ENCODE measurements at places on chromosomes 6 and 20. TPM values are rescaled to one million over a fixed set of nuclear protein-coding genes. Genes with fewer than 3 reads are reported as not detected.

COL19A1 gene
- total RNA-seq: not detected

GRCh38 chr6:128655978-128656498, 135.6 kb upstream of the PTPRK start:
- H3K27ac ChIP-seq: peak overlapping the region; percentile 41
- H3K36me3 ChIP-seq: no peaks in the 10 kb centered on the region
- peaks cover 22% of the 10 kb centered on the region for H3K4me1 ChIP-seq
- peak; percentile 60 for DNase-seq
- peak overlapping the region; percentile 0 for H3K4me3 ChIP-seq
- H3K27me3 ChIP-seq: no peaks in the 10 kb centered on the region

- no peaks in the 10 kb centered on the region for H3K4me1 ChIP-seq
- H3K36me3 ChIP-seq: no peaks in the 10 kb centered on the region
- H3K27ac ChIP-seq: no peak overlapping the region
Observed at GRCh38 chr20:52943185-52943841, 28.8 kb upstream of the TSHZ2 start.

DNA sequence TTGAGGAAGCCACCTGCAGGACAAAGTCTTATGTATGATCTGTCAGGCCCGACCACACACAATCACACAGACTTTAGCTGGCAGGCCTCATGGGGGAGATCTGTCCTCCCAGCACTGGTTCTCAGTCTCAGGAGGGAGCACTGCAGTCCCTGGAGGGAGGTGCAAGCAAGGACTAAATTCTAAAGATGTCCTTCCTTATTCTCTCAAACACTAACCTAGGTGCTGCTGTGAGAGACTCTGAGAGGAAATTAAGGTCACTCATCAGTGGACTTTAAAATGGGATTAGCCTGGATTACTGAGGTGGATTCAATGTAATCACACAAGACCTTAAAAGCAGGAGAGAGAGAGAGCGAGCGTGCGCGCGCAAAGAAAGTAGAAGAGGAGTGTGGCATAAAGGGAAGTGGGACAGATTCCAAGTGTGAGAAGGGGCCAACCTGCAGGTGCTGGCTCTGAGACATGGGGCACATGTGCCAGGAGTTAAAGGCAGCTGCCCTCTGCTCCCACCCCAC, 14.3 kb downstream of the GLO1 start:
- H3K36me3 ChIP-seq: peaks cover 22% of the 10 kb centered on the region
- DNase-seq: no peak

DNA sequence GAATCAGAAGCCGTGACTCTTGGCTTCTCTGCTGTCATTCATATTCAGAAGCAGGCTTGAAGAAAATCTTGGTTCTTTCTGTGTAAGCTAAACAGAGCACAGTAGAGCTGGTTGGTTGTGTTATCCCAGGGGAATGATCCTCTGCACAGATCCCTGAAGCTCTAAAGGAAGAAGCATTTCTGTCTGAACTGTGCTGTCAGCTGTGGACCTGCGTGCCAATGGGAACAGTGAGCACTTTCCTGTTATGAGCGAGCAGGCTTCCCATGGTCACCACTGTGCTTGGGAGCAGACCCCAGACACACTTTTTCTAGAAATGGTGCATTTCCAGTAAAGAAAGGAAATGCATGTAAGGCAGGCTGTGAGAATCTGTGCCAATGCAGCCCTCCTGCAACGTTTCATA, 490.2 kb downstream of the EPM2A start:
- DNase-seq: no peak
- no peak overlapping the region for H3K27ac ChIP-seq
- no peaks in the 10 kb centered on the region for H3K36me3 ChIP-seq
- no peaks in the 10 kb centered on the region for H3K27me3 ChIP-seq

BMP7 gene
- total RNA-seq: 0.07 TPM

PHACTR1 gene
- total RNA-seq: 0.26 TPM

DNA sequence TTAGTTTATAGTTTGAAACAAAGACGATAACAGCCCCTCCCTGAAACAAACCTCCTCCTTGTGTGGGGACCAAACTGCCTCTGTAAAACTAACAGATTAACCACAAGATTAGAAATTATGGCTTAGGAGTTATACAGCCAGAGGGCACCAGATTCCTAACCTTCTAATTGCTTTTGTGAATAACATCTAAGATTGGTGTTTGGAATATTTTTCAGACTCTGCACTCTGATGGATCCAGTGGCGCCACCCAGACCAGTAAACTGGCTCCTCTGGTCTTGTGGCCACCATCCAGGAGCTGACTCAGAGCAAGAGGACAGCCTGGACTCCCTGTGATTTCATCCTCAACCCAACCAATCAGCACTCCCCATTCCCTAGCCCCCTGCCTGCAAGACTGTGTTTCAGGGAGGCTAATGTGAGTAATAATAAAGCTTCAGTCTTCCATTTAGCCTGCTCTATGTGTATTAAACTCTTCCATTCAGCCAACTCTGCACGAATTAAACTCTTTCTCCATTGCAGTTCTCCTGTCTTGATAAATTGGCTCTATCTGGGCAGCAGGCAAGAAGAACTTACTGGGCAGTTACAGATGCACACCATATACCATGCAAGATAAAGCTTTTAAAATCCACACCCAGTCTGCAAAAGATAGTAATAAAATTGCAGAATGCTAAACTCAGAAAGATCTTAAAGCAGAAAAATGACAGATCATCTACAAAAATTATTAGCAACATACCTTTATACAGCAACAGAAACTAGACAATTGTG, 58.5 kb upstream of the SLC22A16 start:
- H3K27me3 ChIP-seq: peaks cover 8% of the 10 kb centered on the region
- no peak for DNase-seq
- H3K27ac ChIP-seq: no peak overlapping the region
- no peak overlapping the region for H3K4me3 ChIP-seq
- peaks cover 31% of the 10 kb centered on the region for H3K4me1 ChIP-seq

DNA sequence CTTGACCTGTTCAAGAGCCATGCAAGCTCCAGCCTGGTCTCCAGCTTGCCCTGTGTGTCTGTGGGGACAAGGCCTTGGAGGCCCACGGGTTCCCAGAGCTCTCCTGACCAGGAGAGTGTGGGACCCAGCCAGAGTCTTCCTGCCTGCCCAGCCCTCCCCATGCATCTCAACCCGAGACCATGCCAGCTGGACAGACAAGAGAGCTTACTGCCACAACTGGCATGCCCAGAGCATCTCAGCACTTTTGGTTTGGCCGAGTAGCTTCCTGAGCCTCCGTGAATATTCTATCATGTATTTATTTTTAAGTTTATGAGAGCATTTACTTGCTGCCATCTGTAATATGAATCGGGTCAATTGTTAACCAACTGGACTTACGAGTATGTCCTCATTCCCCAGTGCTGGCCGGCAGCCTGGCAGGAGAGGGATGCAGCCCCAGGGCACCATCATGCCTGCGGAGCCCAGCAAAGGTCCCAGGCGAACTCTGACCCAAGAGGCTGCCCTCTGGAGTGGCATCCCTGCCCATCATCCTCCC, 14.9 kb downstream of the IP6K3 start:
- H3K27me3 ChIP-seq: no peaks in the 10 kb centered on the region
- H3K4me3 ChIP-seq: no peak overlapping the region
- H3K4me1 ChIP-seq: no peaks in the 10 kb centered on the region
- DNase-seq: no peak
- H3K27ac ChIP-seq: no peak overlapping the region

IRAK1BP1 gene
- total RNA-seq: 3.6 TPM

DNA sequence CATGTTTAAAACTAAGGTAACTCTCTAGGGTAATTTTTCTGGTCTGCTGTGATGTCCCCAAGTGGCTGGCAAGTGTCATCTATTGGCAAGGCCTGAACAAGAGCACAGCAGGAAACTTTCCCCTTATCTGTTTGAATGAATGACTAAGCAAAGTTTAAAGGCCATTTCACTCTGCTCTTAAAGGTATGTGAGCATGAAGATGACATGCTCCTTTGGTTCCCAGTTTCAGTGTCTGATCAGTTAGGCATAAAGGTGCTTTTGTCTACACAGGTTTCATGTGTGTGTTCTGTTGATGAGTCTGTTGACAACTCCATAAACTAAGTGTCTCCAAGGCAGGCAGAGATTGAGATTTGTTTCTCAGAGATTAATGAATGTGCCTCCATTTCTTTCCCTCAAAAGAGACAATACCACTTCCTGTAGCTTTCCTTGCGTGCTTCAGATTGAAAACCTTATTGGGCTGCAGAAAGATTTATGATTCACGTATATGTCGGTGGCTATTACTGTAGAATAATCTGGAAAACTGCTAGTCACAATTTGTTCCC, 83.9 kb downstream of the MAP3K7 start:
- peaks cover 8% of the 10 kb centered on the region for H3K27me3 ChIP-seq
- H3K4me1 ChIP-seq: peaks cover 10% of the 10 kb centered on the region
- peak overlapping the region; percentile 67 for H3K27ac ChIP-seq
- H3K36me3 ChIP-seq: no peaks in the 10 kb centered on the region

RAET1G gene
- total RNA-seq: not detected

DNA sequence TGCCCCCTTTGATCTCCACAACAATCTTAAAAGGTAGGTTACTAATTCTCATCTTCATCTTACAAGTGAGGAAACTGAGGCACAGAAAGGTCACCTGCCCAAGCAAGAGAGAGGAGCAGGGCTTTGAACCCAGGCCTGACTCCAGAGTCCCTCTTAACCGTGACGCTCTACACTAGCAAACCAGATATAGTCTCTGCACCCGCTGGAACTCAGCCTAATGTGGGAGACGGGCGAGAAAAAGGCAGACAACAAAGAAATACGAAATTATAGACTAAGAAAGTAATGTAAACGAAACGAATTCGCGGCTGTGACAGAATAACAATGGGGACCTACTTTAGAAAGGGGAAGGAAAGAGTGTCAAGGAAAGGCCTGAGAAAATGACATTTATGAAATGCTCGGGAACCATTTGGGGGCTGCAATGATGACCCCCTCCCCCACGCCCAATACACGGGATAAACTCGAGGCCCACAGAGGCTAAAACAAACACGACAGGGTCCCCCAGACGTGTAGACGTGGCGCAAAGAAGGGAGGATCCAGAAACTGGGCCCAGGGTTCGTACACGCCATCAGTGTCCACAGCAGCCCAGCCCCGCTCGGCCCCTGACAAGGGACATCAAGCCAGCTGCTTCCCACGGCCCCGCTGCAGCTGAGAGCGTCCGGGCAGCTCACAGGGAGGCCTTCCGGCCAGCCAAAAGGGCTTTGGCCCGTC, 637 bp downstream of the TRPC4AP start:
- H3K4me1 ChIP-seq: peaks cover 44% of the 10 kb centered on the region
- peaks cover 21% of the 10 kb centered on the region for H3K36me3 ChIP-seq
- DNase-seq: peak; percentile 70
- peak overlapping the region; percentile 94 for H3K27ac ChIP-seq
- peak overlapping the region; percentile 91 for H3K4me3 ChIP-seq

C6orf132 gene
- 0.40 TPM for total RNA-seq

PRSS16 gene
- total RNA-seq: not detected

DNA sequence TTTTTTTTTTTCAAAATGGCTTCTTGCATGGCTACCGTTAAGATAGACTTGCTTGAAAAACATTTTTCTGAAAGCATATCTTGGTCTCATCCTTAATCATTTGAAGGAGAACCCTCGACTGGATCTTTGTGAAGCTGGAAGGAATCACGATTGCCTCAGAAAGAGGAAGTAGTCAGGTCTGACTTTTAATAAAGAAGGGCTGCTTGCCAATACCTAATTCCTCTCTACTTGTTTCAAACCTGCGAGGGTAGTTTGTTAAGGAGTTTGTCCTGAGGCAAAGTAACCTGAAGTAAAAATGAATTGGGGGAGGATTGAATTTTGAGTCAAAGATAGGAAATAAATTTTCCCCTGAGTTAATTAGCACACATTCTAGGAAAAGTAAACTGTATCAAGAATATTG, 288.1 kb upstream of the MAP3K7 start:
- H3K27ac ChIP-seq: no peak overlapping the region
- H3K36me3 ChIP-seq: no peaks in the 10 kb centered on the region
- H3K4me1 ChIP-seq: no peaks in the 10 kb centered on the region

PNLDC1 gene
- 0.97 TPM for total RNA-seq

DNA sequence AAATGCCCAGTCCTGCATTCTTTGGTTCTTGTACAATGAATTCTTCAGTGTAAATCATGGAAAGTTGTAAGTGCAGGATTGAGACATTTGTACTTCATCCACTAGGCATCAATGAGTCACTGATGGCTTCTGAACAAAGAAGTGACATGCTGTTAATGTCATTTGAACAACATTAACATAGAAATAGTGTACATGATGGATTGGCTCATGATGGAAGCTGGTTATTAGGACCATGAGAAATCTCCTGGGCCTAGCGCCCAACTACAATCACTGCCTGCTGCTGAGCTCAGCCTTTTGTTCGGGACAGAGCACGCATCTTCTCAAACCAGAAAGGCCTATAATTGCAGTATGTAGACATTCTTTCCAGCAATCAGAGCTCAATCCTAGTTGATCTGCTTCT, 316.8 kb upstream of the TSHZ2 start:
- DNase-seq: no peak
- H3K27ac ChIP-seq: no peak overlapping the region
- H3K4me1 ChIP-seq: no peaks in the 10 kb centered on the region
- peaks cover 1% of the 10 kb centered on the region for H3K36me3 ChIP-seq
- H3K4me3 ChIP-seq: no peak overlapping the region

ZC2HC1B gene
- not detected for total RNA-seq
